ENCODE measurements at places on chromosomes 6 and 20. TPM values are rescaled to one million over a fixed set of nuclear protein-coding genes. Genes with fewer than 3 reads are reported as not detected.

DNA sequence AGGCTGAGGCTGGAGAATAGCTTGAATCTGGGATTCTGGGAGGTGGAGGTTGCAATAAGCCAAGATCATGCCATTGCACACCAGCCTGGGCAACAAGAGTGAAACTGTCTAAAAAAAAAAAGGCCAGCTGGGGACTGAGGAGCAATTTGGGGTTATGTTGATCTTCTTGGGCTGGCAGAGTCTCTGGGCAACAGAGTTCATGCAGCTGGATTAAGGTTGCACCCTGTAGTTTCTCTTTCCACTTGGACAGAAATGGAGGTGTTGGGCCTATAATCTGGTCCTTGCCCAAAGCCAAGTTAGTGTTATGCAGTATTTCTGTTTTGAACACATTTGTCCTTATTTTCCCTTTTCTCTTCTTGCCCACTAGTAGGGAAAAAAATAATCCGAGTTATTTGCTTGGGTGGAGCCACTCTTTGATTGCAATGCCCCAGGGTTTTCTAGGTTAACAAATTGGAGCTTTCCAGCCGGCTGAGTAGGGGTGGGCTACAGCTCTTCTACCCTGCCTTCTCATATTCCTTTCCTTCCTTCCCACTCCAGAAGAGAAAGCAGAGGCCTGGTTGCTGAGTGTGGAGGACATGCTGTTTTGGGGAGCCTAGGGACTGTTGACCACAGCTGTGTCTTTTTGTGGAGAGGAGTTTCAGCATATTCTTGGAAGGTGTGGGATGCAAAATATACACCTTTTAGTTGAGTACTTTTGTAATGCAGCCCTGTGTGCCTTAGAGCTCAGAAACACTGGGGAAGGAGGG lies 213.9 kb downstream of the SOX4 start:
- no peak for DNase-seq

DNA sequence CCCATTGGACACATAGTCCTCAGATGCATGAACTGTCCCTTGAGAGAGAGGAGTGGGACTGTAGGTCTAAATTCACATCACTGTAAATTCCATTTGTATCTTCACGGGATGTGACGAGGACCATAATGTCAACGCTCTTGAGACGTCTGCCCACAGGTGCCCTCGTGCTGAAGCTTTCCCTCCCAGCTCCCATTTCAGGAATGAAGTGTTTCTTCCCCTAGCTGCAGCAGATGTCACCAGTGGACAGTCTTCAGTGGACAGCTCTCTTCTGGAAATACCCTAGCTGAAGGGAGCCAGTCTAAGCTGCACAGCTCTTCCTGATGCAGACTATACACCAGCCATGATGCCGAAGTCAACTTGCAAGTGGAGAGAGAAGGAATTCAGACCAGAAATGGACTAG lies 217.4 kb upstream of the ECI2 start:
- no peak for DNase-seq

DNA sequence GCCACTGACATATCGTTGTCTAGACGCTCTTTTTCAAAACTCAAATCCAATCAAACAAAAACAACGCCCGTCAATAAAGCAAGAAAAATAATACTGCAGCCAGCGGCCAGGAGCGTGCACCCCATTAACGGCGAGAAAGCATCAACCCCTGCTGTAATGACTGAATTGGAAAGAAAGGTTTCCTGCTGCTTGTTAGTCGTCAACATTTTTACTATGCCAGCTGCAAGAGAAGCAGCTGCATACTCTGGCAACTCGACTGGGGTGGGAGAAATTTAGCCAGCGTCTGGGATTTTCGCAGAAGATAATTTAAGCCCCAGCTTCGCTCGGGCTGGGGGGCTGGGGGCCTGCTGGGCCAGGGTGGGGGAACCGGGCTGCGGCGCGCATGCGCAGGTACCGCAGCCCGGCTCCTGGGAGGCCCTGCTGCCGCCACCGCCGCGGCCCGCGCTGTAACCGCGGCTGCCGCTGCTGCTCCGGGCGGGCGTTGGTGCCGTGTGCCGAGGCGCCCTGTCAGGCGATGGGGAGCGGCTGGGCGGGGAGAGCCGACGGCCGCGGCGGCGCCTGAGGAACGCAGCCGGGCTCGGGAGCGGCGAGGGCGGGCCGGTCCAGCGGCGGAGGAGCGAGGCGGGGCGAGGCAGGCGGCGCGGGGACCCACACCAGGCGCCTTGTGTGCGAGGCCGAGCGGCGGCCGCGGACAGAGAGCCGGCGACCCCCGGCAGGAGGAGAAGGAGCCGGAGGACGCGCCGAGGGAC lies 732 bp upstream of the STXBP5 start:
- peak; percentile 81 for DNase-seq

ZNF334 gene
- 2.0 TPM for polyA plus RNA-seq

DNA sequence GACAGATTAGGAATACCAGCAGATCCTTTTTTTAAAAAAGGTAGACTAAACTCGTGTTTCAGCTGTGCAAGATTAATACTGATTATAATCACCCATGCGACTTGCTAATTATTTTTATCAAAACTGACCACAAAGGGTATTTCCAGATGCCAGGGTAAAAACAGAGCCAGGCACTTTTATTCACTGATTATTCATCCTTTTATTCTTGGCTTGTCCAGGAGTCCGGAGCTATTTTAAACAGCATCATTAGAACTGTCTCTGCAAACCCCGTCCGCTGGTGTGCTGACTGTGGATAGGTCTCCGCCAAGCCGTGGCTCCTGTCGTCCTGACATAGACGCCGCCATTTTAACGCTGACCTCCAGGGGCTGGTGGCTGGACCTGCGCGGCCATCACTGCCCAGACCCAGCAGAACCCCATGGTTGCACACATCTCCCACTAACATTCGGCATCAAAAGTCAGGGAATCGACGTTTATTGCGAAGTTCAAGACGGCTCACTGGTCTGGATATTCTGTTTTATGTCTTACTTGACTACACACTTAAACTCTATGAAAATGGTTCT lies 364.8 kb downstream of the THBS2 start:
- DNase-seq: no peak

- no peak for DNase-seq
Measured at GRCh38 chr6:93104195-93104817, 315.1 kb downstream of the EPHA7 start.

GRCh38 chr20:44646023-44646640 lies 5.4 kb downstream of the ADA start:
- DNase-seq: no peak

SIM1 gene
- not detected for polyA plus RNA-seq

GRCh38 chr6:160974304-160974771 lies 17.2 kb upstream of the MAP3K4 start:
- DNase-seq: peak; percentile 98

DNA sequence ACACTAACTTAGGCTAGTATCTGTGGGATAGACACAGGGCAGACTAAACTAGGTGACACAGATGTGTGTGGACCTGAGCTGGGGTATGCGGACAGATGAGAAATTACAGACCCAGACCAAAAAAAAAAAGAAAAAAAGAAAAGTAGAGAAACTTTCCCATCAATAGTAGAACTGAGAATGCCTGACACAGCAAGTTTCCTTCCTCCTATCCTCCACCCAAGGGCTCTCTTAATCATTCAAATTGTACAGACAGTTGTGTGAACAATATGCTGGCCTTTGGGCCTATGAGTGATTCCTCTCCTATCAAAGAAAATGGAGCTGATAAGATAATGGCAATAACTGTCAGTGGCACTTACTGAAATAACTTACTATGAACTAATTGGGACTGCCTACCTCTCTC lies 226.7 kb upstream of the PRDM1 start:
- DNase-seq: no peak

NRN1 gene
- polyA plus RNA-seq: not detected

DNA sequence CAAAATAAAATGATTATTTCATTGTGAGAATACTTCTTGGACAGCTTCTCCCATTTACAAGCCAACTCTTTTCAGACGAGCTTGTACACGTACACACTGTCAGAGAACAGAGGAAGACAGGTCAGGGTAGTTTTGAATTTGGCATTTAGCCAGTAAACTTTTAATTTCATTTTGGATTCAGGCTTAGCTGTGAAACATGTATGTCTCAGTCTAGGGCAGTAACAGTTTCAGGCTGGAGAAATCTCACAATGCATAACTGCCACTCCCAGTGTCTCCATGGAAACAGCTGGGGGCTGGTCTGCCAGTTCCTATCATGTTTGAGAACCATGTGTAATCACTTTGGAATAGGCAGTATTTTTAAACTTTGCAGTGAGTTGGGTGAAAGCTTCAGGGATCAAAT lies 22.0 kb upstream of the QKI start:
- peak; percentile 88 for DNase-seq

DNA sequence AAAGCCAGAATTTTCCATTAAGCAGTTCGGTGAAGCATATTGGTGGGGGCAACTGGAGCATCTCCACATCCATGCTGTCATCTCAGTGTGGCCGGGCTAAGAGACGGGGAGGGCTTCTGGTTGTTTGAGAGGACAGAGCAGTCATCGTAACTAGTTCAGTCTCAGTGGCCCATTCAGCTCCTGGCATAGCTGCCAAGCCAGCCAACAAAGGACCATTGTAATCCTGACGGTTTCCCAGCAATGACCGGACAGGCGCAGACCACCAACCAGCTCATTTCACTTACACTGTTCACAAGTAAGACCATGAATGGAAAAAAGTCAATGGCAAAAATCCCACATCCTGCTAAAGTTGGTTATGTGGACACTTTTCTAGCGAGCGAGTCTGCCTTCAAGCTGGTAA lies 14.9 kb upstream of the HDDC2 start:
- no peak for DNase-seq
